ENCODE measurements at places on chromosomes 3 and 15. TPM values are rescaled to one million over a fixed set of nuclear protein-coding genes. Genes with fewer than 3 reads are reported as not detected.

Gene PRKCD
- total RNA-seq, result 2.2 TPM

Gene IL5RA
- not detected for total RNA-seq

Gene GOLGA8B
- total RNA-seq, result 15.8 TPM

Gene ACKR2
- total RNA-seq, result 0.20 TPM

Gene MBNL1
- total RNA-seq, result 246 TPM

Gene C3orf20
- total RNA-seq, result not detected

Gene RAD54L2
- total RNA-seq, result 26.6 TPM

All from subcutaneous preadipocyte (primary cell).